ENCODE measurements at places on chromosomes 2 and 18.
A peak's percentile ranks its signal among the peaks of the same experiment; 100 is the strongest.

DNA sequence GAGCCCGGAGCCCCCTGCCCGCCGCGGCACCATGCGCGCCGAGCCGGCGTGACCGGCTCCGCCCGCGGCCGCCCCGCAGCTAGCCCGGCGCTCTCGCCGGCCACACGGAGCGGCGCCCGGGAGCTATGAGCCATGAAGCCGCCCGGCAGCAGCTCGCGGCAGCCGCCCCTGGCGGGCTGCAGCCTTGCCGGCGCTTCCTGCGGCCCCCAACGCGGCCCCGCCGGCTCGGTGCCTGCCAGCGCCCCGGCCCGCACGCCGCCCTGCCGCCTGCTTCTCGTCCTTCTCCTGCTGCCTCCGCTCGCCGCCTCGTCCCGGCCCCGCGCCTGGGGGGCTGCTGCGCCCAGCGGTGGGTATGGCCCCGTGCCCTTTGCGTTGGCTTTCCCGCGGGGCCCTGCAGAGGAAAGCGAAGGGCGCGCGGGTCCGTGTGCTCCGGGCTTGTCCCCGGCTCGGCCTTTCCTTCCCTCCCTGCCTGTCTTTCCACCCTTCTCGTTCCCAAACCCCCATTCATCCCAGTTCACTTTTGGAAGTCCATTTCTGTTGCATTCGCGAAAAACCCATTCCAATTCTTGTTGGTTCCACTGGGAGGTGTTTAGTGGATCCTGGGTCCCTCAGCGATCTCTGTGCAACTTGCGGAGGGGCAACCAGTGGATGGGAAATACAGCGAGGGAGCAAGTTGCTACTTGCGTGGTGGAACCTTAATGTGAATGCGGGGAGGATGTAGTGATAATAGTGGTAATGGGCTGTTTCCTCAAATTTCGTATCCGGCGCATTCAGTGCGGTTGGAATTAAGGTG lies 599 bp downstream of the ADAM23 start:
- no peak for DNase-seq

DNA sequence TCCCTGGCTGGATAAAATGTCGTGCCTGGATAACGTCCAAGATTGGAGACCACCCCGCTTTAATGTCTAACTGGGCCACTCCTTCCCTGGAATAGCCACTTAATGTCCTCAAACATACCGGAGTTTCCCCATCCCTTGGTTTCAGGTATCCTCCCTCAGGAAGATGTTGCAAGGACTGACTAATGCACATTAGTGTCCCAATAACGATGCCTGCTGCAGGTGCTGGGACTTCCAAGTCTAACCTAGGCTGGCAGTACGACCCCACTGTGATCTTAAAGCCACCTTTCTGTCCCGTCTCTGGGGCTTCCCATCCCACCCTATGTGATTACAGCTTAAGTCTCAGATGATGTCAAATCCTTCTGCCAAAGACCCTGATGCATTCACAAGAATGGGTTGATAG lies 1.1 kb upstream of the ATP6V1C2 start:
- no peak for DNase-seq

DNA sequence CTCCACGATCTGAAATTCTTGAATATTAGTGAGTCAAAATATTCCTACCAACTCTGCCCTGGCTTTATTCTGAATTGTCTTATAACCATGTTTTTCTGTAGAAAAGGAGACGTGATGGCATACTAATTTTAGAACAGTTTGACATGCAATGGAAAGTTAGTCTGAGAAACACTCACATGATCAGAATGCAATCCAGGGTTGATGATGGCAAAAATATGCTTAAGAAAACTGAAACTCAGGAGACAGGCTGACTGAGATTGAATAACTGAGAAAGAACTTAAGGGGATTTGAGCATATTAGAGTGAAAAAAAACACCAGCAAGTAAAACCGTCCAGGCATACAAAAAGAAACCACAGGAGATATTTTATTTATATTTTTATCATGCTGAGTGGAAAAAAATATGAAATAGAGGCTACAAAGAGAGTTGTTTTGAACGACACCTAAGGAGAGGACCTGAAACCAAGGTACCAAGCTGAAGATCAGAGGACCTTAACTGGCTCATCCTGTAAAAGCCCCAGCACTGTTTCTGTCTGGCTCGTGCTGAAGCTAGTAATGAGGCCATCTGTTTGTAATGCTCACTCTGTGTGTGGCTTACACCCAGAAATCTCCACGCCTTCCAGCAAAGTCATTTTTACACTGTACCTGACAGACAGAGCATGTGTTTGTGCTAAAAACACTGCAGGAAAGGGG lies 437.2 kb upstream of the PKDCC start:
- DNase-seq, result no peak

GRCh38 chr2:10914272-10914693 lies 2.5 kb downstream of the KCNF1 start:
- DNase-seq, result no peak

DNA sequence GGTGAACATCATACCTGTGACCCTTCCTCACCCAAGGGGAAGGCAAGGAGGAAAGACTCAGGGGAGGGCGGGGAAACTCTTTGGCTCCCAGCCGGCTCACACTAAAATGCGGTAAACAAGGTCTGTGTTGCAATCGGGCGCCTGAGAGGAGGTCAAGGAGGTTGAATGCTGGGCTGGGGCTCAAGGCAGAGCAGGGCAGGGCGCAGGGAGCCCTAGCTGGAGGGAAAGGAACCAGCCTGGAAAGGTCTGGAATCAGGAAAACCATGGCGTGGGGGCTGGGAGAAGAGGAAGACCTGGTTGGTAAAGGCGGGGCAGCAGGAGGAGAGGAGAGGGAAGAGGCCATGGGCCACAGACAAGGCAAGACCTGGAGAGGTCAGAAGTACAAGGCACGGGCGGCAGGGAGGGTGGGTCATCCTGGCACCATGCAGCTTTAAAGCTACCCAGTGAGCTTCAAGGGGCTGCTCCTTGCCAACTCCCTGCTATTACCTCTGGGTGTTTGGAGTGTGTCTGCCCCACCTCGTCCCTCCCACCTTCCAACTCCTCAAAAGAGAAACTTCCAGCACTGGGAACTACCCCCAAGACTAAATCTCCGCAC lies 4.8 kb upstream of the TMEM37 start:
- no peak for DNase-seq

GRCh38 chr2:168138374-168138773 lies 109.0 kb downstream of the STK39 start:
- DNase-seq, result no peak

DNA sequence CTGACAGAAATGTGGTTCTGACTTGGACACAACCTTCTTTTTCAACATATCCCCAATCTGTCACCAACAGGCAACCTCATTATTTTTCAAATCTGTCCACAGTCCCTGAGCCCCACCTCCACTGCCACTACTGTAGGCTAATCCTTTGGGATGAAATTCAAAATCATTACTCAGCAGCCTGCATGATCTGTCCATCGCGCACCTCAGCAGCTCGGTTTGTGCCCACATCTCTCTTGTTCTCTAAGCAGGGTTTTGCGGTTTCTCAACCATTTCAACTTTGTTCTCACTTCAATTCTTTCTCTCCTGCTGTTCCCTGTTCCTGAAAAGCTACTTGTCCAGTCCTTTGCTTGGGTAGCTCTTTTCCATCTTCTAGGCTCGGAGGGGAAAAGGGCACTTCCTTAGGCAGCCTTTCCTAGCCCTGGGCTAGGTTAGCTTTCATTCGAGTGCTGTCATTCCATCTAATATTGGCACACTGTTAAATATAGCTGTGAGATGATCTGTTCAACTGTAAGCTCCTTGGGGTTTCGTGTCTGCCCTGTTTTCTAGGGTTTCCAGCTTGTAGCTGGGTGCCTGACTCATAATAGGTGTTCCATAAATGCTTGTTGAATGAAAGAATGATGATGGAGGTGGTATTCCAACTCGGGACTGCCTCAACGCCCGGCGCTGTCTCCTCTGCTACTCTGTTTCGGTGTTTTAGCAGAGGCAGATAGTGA lies 653 bp upstream of the ANKAR start:
- no peak for DNase-seq

DNA sequence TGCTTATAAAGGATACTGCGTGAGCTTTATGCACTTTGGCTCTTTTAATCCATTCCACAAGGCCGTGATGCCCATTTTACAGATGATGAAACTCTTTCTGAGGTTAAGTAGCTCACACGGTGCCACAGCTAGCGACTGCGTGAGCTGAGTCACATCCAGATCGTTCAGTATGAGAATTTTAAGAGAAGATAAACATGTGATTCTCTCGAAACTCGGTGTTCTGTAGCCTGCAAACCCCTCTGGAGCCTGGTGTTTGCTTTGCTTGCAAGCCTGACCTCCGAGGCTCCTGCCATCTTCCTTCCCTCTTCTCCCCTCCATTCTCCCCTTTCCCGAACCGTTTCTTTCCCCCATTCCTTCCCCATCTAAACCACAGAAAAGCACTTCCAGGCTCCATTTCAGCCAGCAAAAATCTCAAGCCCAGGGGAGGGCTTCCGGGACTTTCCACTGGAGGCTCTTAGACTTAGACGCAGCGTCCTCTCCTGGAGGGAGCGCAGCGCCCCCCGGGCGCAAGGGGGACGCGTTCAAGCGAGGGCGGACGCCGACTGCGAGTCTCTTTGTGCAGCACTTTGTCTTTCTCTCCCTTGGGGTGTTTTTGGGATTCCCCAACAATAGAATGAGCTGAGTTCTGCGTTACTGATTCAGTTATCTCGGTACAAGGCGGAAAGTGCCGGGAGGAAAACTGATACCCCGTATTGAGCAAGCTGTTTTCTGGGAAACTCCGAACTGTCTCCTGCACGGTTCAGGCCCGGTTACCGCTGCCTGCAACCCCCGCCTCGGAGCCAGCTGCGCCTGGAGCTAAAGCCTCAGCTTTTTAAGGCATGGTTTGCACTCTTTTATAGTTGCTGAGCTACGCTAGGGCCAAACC lies 38.0 kb downstream of the CYP1B1 start:
- DNase-seq, result no peak

- DNase-seq, result peak; percentile 23
These were observed 54.4 kb downstream of the STK39 start for GRCh38 chr2:168192839-168193616.

GRCh38 chr18:52452427-52452826 lies 112.4 kb downstream of the DCC start:
- no peak for DNase-seq

GRCh38 chr18:73597832-73598615 lies 549.6 kb downstream of the FBXO15 start:
- no peak for DNase-seq

GRCh38 chr2:195307751-195308150 lies 349.3 kb upstream of the SLC39A10 start:
- no peak for DNase-seq

DNA sequence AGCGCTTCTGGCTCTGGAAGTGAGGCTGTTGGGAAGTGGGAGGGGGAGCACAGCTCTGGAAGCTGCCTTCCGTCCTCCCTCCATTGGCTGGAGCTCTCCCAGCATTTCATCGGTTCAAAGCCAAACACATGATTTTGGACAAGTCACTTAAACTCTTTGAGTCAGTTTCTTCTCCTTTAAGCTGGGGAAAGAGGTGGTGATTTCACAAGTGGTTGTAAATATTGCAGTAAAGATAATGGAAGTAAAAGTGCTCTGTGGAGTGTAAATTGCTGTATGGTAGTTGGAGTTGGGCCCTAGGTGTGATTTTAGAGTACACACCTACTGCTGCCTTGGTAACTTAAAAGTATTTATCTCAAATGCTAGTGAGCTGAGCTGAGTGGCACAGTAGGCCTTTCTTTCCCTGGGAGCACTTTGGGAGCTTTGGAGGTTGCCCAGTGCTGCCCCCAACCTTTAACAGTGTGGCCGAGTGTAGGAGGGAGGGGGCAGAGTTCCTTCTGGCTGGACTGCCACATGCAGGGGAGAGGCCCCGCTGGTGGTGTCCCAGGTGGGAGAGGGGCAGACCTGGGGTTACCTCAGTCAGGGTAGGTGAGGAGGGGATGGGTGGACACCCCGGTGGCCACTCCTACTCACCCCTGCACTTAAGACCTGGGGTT lies 54.7 kb downstream of the ASAP2 start:
- DNase-seq, result no peak

GRCh38 chr2:164436131-164436530 lies 185.2 kb downstream of the GRB14 start:
- DNase-seq, result no peak

Measured in activated CD4-positive, alpha-beta T cell treated with anti-CD3 and anti-CD28 coated beads for 4 hours (primary cell).